ENCODE measurements at places on chromosomes 5 and 9.

- no peak for DNase-seq
These were observed 53.4 kb downstream of the COL23A1 start for GRCh38 chr5:178536541-178537466.

- DNase-seq, result no peak
These were observed 28.7 kb upstream of the IFNE start for GRCh38 chr9:21510806-21511205.

GRCh38 chr5:6873359-6873758 is 160.1 kb downstream of the TENT4A start:
- DNase-seq, result no peak

DNA sequence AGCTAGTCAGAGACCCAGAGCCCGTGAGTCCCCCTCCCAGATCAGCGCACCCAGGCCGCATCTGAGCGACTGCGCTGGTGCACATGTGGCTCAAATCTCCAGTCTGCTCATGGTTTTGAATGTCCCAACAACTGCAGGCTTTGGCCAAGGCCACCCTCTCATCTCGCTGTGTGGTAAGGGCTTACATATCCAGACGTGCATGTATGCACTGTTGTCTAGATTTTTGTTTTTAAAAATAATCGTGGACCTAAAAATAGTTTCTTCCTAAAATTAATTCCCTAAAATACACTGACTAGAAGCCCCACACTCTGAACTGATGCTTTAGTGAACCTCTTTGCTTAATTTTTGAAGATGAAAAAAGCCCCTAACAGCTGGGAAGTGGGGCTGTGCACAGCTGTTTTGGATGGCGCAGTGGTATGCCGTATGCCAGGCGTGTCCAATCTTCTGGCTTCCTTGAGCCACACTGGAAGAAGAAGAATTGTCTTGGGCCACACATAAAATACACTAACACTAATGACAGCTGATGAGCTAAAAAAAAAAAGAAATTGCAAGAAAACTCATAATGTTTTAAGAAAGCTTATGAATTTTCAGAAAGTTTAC is 143.0 kb upstream of the LHFPL2 start:
- DNase-seq, result no peak

DNA sequence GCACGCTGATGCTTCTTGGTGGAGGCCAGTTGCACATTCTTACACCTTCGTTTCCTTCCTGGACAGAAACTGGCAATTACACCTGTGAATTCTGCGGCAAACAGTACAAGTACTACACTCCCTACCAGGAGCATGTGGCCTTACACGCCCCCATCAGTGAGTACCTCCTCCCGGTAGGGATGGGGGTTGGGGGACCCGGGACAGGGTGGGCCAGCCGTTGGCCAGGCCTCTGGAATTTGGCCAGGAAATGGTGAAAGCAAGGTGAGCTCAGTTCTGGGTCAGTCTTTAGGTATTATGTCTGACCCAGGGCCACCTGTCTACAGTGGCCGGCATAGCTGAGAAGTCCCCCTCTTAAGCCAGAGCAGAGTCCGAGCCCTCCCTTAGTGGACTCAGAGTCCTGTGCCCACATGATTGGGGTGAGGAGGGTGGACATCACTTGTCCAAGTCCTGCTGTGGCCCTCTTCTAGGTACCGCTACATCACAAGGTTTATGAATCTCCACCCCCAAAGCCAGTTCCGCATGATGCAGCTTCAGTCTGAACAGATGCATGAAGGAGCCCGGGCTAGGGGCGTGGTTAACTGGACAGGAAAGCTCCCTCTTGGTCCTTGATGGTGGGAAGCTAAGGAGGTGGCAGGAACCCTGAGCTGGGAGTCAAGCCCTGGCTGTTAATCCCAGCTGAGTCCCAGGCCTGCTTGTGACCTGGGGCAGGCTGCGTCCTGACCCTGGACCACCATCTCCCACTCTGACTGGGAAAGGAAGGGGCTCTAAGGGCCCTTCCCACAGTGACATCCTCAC is 61.3 kb downstream of the AMBP start:
- DNase-seq, result no peak

GRCh38 chr9:23850242-23850689 is 24.2 kb upstream of the ELAVL2 start:
- no peak for DNase-seq
